ENCODE measurements at places on chromosomes 13 and 19.

DNA sequence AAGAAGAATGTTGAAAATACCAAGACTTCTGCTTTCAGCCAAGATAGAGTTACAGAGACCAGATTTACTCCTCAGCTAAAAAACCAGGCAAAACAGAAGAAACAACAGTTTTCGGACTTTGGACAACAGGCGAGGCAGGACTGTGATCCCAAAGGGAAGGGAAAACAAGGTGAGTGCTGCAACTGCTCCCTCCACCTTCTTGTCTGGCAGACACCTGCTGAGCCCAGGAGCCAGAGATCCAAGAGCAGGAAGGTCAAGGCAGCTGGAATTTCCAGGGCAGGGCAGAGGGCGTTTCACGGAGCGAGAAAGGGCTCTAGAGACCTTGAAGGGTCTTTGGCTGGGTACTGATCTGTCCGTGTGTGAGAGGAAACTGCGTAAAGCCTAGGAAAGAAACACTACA lies 32.9 kb upstream of the SLC7A9 start:
- DNase-seq: no peak

GRCh38 chr13:39498471-39499114 lies 104.4 kb downstream of the LHFPL6 start:
- no peak for DNase-seq

GRCh38 chr19:11090264-11090996 lies 1.2 kb downstream of the LDLR start:
- DNase-seq: peak; percentile 94

- no peak for DNase-seq
Observed at GRCh38 chr13:73934215-73934641, 200.0 kb downstream of the KLF12 start.

DNA sequence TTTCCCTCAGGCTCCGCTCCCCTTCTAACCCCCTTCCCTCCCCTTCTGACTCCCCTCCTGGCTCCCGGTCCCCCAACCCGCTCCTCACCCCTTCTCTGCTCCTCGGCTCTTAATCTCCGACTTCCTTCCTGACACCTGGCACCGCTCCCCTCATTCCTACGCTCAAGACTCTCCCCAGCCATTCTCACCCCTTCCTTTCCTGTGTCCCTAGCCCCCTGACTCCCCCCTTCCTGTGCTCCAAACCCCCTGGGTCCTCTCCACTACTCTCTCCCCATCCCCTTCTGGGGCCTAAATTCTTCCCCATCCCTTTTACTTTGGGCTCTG lies 658 bp downstream of the CLPP start:
- no peak for DNase-seq

DNA sequence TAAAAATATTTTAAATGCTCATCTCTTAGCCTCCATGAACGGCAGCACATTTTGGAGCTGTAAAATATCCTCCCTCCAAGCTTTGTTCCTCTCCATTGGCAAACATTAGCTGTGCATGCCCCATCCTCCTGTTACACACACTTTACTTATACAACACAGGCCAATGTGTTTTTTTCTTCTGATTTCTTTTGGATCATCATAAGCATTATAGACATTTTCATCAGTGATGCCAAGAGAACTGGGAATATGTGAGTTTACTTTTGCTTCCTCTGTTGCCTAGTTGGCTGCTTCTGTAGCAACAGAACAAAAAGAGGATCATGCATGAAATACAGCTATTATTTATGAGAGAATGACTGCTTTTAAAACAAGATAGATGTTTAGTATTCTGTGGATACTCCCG lies 142.6 kb downstream of the PCDH9 start:
- no peak for DNase-seq

DNA sequence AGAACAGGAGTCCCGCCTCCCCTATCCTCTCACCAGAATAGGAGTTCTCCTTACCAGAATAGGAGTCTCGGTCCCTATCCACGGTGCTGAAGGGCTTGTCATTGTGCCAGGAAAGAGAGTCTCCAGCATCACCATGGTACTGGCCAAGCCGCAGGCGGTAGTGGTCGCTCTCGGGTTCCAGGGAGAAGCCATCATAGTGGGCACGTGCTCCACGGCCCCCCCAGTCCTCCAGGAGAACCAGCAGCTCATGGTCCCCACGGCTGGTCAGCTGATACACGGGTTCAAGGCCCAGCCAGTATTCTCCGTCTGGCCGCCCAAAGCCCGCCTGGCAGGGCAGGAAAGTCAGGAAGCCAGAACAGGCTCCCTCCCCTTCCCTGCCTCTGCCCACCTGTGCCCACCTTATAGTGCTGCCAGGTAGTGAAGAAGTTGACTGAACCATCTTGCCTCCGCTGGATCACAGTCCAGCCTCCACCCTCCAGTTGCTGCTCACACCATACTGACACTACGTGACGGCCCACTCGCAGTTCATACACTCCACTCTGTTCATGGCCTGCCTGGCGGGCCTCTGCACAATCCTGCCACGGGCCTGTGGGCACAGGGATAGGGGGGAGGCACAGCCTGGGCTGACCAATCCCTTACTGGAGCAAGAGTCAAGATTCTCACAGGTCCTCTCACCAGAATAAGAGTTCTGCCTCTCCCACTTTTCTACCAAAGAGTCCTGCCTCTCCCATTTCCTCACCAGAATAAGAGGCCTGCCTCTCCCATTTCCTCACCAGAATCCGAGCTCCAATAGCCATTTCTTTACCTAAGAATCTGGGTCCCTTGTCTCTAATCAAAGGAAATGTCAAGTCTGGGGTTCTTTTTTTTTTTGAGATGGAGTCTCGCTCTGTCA lies 7.4 kb downstream of the SHFL start:
- DNase-seq: no peak

GRCh38 chr19:41299755-41300089 lies 10.2 kb upstream of the CCDC97 start:
- DNase-seq: no peak

DNA sequence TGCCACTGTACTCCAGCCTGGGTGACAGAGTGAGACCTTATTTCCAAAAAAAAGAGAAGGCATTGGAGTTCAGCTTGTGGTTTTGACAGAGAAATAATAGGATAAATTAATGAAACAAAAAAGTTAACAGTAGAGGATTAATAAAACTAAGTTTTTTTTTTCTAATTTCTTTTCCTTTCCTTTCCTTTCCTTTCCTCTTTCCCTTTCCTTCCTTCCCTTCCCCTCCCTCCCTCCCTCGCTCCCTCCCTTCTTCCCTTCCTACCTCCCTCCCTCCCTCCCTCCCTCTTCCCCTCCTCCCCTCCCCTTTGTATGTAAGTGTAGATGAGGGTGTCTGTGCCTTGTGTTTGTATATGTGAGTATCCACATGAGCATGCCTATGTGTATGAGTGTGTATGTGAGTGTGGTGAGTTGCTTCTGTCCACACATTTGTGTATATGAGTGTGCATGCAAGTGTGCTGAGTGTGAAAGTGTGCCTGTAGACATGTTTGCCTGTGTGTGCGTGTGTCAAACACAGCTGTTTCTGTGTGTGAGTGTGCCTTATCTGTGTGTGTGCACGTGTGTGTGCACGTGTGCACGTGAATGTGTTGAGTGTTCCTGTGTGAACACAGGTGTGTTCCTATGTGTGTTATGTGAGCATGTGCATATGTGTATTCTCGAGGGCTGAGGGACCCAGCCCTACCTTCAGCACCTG lies 12.5 kb upstream of the MZF1 start:
- no peak for DNase-seq

- no peak for DNase-seq
Observed at GRCh38 chr13:51605698-51606097, 21.4 kb downstream of the WDFY2 start.

- no peak for DNase-seq
Observed at GRCh38 chr19:45553464-45553863, 31.1 kb downstream of the OPA3 start.

DNA sequence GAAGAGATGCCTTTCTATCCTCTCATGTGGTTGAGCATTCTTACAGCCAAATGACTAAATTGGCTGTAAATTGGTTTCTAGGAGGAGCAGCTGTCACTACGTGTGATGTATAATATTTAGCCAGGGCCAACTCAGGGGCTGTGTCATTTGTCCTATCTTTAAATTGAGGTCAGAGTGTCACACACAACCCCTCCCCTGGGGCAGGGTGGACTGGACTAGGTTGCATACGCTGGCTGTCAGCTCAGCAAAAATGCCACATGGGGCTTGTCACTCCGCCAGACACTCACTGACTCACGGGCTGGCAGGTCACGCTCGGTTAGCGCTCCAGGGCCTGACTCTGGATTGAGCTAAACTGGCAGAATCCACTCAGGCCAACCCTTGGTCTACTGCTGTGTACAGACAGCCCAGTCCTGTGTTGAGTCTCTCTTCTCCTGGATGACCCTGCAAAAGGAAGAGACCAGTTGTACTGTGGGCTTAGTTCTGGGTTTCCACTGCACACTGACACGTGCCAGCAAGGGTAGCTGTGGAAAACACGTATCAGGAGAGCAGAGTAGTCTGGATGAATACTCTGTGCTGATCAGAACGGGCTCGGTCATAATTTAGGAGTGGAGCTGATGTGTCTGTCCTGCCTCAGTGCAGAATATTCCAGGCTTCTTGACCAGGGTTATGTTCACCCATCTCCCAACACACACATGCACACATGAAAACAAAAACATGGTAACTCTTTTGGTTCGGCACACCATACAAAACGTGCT lies 29.1 kb downstream of the SHISA2 start:
- DNase-seq: no peak

- DNase-seq: peak; percentile 0
Observed at GRCh38 chr13:50344717-50345116, 329.5 kb downstream of the KCNRG start.

GRCh38 chr13:28679628-28680027 lies 20.7 kb downstream of the POMP start:
- peak; percentile 2 for DNase-seq

- DNase-seq: no peak
Observed at GRCh38 chr19:50516964-50517703, 3.4 kb upstream of the ASPDH start.

- no peak for DNase-seq
Observed at GRCh38 chr19:16335226-16335625, 10.6 kb downstream of the KLF2 start.

DNA sequence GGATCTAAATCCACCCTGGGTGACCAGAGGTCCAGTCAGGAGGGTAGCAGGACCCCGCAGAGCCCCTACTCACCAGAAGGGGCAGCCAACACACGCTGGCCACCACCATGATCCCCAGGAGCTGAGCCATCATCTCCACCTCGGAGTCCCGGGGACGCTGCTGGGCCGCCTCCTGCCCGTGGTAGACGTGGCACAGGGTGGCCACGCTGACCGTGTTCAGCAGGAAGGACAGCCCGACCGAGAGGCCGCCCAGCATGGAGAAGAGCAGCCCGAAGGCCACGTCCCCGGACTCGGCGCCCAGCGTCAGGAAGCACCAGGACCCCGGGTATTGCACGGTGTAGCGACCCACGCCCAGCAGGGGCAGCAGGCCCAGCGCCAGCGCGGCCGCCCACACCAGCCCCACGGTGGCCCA lies 6.9 kb downstream of the TBXA2R start:
- no peak for DNase-seq

DNA sequence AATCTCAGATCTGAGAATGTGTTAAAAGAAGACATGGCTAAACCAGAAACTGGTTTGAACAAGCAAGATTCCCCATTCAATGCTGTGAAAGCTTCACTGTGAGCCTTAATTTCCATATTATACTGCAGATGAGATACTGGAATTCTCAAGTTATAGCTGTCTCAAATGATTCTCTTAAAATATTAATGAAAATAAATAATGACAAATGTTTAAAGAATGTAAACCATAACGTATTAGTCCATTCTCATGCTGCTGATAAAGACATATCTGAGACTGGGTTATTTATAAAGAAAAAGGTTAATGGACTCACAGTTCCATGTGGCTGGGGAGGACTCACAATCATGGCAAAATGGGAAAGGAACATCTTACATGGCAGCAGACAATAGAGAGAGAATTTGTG lies 667.8 kb downstream of the SLITRK1 start:
- DNase-seq: no peak

- DNase-seq: no peak
Observed at GRCh38 chr13:109724603-109725002, 61.8 kb downstream of the IRS2 start.

GRCh38 chr13:110274687-110275086 lies 32.3 kb downstream of the COL4A1 start:
- DNase-seq: no peak

- no peak for DNase-seq
Observed at GRCh38 chr13:60655256-60655655, 258.2 kb downstream of the TDRD3 start.

GRCh38 chr13:106887686-106888085 lies 319.7 kb upstream of the ARGLU1 start:
- DNase-seq: no peak

DNA sequence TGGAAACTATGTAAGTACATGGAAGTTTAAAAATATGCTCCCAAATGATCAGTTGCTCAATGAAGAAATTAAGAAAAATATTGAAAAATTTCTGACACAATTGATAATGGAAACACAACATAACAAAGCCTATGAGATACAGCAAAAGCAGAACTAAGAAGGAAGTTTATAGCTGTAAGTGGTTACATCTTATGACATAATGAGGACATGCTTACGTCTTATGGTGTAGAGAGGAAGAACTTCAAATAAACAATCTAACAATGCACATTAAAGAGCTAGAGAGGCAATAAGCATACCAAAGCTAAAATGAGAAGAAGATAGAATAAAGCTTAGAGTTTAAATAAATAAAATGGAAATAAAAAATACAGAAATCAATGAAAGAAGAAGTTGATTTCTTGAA lies 50.0 kb upstream of the CEACAM21 start:
- DNase-seq: no peak

All from NCI-H1105 treated with DMSO at 0.1 percent for 48 hours (cell line).